ENCODE measurements at places on chromosomes 4 and X. TPM values are rescaled to one million over a fixed set of nuclear protein-coding genes. Genes with fewer than 3 reads are reported as not detected.

DNA sequence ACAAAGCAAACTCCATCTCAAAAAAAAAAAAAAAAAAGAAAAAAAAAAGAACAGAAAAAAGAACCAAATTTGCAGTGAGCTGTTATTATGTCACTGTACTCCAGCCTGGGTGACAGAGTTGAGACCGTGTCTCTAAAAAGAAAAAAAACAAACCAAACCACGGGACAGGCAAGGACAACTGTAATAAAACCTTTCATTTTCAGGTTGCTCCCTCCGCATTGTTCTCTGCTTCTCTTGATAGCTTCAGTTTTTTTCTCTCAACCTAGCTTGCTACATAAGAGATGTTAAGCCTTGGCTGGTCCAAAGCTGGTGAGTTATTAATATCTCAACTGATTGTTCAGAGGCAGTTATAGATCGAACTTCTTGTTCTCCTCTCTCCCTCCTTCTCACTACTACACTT is 23.1 kb upstream of the ELF2 start:
- H3K27me3 ChIP-seq, result no peaks in the 10 kb centered on the region
- no peak overlapping the region for H3K4me3 ChIP-seq
- DNase-seq, result no peak
- no peak overlapping the region for H3K27ac ChIP-seq
- H3K4me1 ChIP-seq, result no peaks in the 10 kb centered on the region

GRCh38 chr4:81736324-81736723 is 264.6 kb upstream of the RASGEF1B start:
- no peak for DNase-seq
- no peaks in the 10 kb centered on the region for H3K4me1 ChIP-seq
- no peak overlapping the region for H3K4me3 ChIP-seq
- H3K27ac ChIP-seq, result no peak overlapping the region

DNA sequence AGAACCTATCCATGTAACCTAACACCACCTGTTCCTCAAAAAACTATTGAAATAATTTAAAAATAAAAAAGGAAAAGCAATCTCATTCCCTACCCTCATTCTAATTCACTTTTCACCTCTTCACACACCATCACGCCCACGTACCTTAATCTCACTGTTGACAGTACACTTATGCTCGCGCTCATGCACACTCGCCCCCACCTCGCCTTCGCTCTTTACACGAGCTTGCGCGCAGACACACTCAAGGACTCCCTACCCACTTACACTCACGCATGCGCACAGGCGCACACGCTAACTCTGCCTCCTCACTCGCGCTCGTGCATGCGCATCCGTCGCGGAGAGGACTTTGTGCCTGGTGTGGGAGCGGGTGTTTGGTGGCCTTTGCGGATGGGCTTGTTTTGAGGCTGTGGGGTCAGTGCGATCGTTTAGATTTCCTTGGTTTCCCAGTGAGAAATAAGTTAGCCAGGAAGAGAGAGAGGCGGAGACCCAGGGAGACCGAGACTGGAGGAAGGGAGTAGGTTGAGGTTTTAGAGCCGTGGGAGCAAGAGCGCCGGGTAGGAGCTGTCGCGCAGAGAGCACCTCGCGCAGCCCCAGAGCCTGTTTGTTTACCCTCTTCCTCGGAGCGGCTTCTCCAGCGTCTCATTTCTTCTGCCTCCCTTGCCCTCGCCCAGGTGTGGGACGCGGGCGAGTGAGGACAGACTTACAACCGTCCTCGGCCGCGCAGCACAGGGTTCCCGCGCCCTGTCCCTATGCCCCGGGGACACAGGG is 8.1 kb upstream of the GSX2 start:
- DNase-seq, result peak; percentile 64
- peak overlapping the region; percentile 52 for H3K4me3 ChIP-seq
- peaks cover 34% of the 10 kb centered on the region for H3K4me1 ChIP-seq
- H3K27me3 ChIP-seq, result peaks cover 100% of the 10 kb centered on the region

GRCh38 chr4:67051000-67051789 is 494.1 kb downstream of the CENPC start:
- no peak for DNase-seq
- no peak overlapping the region for H3K4me3 ChIP-seq
- H3K27me3 ChIP-seq, result no peaks in the 10 kb centered on the region
- H3K4me1 ChIP-seq, result no peaks in the 10 kb centered on the region
- H3K36me3 ChIP-seq, result no peaks in the 10 kb centered on the region

- DNase-seq, result no peak
- no peaks in the 10 kb centered on the region for H3K27me3 ChIP-seq
- no peak overlapping the region for H3K27ac ChIP-seq
- no peak overlapping the region for H3K4me3 ChIP-seq
- no peaks in the 10 kb centered on the region for H3K4me1 ChIP-seq
These were observed 1973.6 kb upstream of the AGA start for GRCh38 chr4:179415847-179416223.

DNA sequence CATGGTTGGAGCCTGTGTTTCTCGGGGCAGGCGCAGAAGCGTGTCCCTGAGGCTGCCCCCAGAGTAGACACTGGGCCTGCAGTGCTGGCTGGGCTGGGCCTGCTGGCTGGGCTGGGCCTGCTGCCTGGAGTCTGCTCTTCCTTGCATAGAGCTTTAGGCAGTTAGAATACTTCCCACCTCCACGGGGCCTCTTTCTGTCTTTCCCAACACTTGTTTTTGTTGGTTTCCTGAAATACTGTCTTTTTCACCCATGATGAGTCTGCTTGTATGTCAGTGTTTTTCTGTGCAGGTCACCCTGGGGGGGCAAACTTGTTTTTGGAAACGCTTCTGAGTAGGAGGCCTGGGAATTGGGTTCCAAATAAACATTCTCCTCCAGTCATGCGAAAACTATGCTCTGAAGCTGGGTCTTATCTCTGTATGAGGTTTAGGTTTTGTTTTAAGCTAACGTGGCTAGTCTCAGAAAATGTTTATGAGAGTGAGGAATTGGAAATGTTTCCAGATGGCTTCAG is 32.2 kb downstream of the TRMT44 start:
- no peaks in the 10 kb centered on the region for H3K27me3 ChIP-seq
- H3K4me3 ChIP-seq, result no peak overlapping the region
- no peaks in the 10 kb centered on the region for H3K36me3 ChIP-seq
- H3K4me1 ChIP-seq, result no peaks in the 10 kb centered on the region
- H3K27ac ChIP-seq, result no peak overlapping the region
- no peak for DNase-seq

GRCh38 chrX:101395789-101396188 is 5.0 kb downstream of the RPL36A start:
- no peak overlapping the region for H3K4me3 ChIP-seq
- H3K27ac ChIP-seq, result no peak overlapping the region
- no peaks in the 10 kb centered on the region for H3K27me3 ChIP-seq
- no peak for DNase-seq
- peaks cover 4% of the 10 kb centered on the region for H3K36me3 ChIP-seq
- H3K4me1 ChIP-seq, result peaks cover 8% of the 10 kb centered on the region

GRCh38 chr4:84177831-84178542 is 321.1 kb downstream of the NKX6-1 start:
- H3K27me3 ChIP-seq, result no peaks in the 10 kb centered on the region
- DNase-seq, result no peak
- no peaks in the 10 kb centered on the region for H3K4me1 ChIP-seq
- H3K36me3 ChIP-seq, result no peaks in the 10 kb centered on the region

- H3K27me3 ChIP-seq, result no peaks in the 10 kb centered on the region
- no peak overlapping the region for H3K4me3 ChIP-seq
- no peaks in the 10 kb centered on the region for H3K4me1 ChIP-seq
These were observed 131.7 kb downstream of the CLCN4 start for GRCh38 chrX:10288373-10288975.

- DNase-seq, result no peak
- no peak overlapping the region for H3K27ac ChIP-seq
- no peak overlapping the region for H3K4me3 ChIP-seq
- H3K27me3 ChIP-seq, result no peaks in the 10 kb centered on the region
- H3K4me1 ChIP-seq, result no peaks in the 10 kb centered on the region
- no peaks in the 10 kb centered on the region for H3K36me3 ChIP-seq
These were observed 221.5 kb upstream of the NDST4 start for GRCh38 chr4:115334736-115335411.

- no peaks in the 10 kb centered on the region for H3K36me3 ChIP-seq
- no peaks in the 10 kb centered on the region for H3K27me3 ChIP-seq
- H3K4me3 ChIP-seq, result no peak overlapping the region
- no peaks in the 10 kb centered on the region for H3K4me1 ChIP-seq
These were observed 2301.3 kb upstream of the TENM3 start for GRCh38 chr4:179941911-179942310.

DNA sequence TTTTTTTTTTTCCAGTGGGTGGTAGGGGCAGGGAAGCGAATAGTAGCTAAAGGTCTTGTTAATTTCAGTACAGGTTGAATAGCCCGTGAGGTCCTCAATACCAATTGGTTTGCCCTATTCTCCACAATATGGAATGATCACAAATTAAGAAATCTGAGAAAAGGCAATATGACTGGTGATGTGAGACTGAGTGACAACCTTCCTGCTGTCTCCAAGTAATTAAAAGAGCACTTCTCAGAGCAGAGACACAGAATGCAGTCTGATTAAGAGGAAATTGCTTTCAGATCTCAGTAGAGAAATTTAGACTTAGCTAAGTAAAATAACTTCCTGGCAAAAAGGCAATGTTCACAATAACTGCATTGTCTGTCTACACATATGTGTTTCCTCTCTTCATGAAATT is 23.0 kb downstream of the GPR174 start:
- H3K36me3 ChIP-seq, result no peaks in the 10 kb centered on the region
- no peak overlapping the region for H3K27ac ChIP-seq
- no peak overlapping the region for H3K4me3 ChIP-seq
- H3K27me3 ChIP-seq, result no peaks in the 10 kb centered on the region

- peak; percentile 30 for DNase-seq
- no peaks in the 10 kb centered on the region for H3K27me3 ChIP-seq
- no peaks in the 10 kb centered on the region for H3K36me3 ChIP-seq
- peaks cover 49% of the 10 kb centered on the region for H3K4me1 ChIP-seq
These were observed 165.3 kb upstream of the LEF1 start for GRCh38 chr4:108334031-108334430.

- H3K4me3 ChIP-seq, result no peak overlapping the region
- DNase-seq, result no peak
- H3K27ac ChIP-seq, result no peak overlapping the region
These were observed 4.0 kb downstream of the DIPK2B start for GRCh38 chrX:45196701-45197100.

GRCh38 chrX:149007423-149007822 is 497.7 kb downstream of the IDS start:
- no peak overlapping the region for H3K27ac ChIP-seq
- no peak overlapping the region for H3K4me3 ChIP-seq
- H3K27me3 ChIP-seq, result no peaks in the 10 kb centered on the region
- no peaks in the 10 kb centered on the region for H3K36me3 ChIP-seq
- DNase-seq, result no peak

The SCML2 gene
- 27.8 TPM for total RNA-seq

The SLC39A8 gene
- total RNA-seq, result 7.3 TPM

The TMPRSS11B gene
- not detected for total RNA-seq

The CXCL3 gene
- total RNA-seq, result 2.0 TPM

The DDX3X gene
- 264 TPM for total RNA-seq

The SOWAHD gene
- total RNA-seq, result not detected

The STATH gene
- not detected for total RNA-seq

The CPZ gene
- total RNA-seq, result not detected

The C4orf54 gene
- not detected for total RNA-seq

The SORBS2 gene
- total RNA-seq, result 15.7 TPM

The MSL3 gene
- total RNA-seq, result 21.9 TPM

The NDST3 gene
- 0.59 TPM for total RNA-seq
